Hematopoietic multipotent progenitor cell treated with erythropoietin and hydrocortisone succinate and interleukin-3 and kit ligand, for 4 days (in vitro differentiated cells): ENCODE measurements at places on chromosomes 7 and 10.

GRCh38 chr7:33418251-33418701 is 288.9 kb downstream of the BBS9 start:
- no peak for DNase-seq

GRCh38 chr7:18558910-18559309 is 63.4 kb downstream of the HDAC9 start:
- DNase-seq: no peak

- peak; percentile 36 for DNase-seq
Measured at GRCh38 chr10:15898046-15898445, 37.7 kb upstream of the MINDY3 start.

- DNase-seq: no peak
Measured at GRCh38 chr10:114081911-114082583, 38.4 kb downstream of the ADRB1 start.

DNA sequence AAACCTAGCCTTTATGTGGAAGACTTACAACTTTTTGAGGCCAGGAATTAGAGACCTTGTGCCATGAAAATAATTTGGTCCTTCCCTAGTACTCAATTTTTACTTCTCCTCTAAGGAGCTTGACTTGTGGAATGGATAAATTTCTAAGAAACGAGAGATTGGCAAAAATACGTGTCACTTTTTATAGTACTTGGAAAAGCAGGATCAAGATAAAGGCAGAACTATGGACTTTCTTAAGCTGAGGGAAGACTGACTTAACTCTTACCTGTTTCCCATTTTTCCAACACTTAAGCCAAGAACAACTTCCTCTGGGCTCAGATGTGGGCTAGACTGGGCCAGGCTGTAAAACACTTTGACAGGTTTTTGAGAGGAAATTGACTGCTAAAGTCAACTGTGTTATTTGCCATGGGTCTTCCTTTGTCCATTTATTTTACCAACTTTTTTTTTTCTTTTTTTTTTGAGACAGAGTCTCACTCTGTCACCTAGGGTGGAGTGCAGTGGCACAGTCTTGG is 2.0 kb upstream of the WBP1L start:
- DNase-seq: no peak

GRCh38 chr7:55593515-55594318 is 21.4 kb upstream of the VOPP1 start:
- DNase-seq: peak; percentile 76

DNA sequence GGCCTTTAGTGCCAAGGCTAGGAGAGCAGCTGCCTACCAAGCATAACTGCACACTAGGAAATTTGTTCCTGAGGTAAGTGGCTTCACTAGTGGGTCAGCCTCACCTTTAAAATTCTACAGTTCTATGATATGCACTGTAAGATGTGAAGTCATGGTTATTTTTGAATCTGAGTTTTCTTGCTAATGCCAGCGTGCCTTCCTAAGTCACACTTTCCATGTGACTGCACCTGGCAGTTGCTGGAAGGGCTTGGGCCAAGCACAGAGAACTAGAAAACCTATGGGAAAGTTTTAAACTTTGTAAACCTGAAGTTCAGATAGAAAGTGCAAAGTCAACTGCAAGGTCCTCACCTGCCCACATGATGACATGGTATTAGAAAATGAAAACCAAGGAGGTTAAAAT is 42.5 kb downstream of the STEAP1B start:
- no peak for DNase-seq
